ENCODE measurements at places on chromosomes 4 and X. TPM values are rescaled to one million over a fixed set of nuclear protein-coding genes. Genes with fewer than 3 reads are reported as not detected.

- no peak for DNase-seq
These were observed 1.4 kb upstream of the LRIT3 start for GRCh38 chr4:109846395-109847098.

The MEPE gene
- not detected for polyA plus RNA-seq

DNA sequence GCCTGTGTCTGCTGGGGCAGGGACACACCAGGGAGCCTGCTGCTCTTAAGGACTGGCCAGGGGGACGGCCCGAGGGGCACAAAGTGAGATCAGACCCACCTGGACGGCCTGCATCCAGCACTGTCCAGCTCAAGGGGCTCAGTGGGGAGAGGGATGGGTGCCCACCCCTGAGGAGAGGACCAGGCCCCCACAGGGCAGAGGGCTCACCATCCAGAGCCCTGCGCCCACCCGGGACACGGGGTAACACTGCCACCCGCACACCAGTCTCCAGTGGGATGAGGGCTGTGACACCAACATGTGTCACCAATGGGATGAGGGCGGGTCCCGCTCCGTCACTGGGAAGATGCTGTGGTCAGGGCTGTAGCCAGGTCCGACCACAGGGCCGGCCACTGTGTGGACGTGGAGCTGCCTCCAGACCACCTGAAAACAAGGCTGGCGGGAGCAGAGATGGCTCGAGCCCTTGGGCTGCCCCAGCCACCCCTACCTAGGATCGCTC lies 13.2 kb downstream of the DGKQ start:
- DNase-seq = no peak

- DNase-seq = no peak
These were observed 39.5 kb downstream of the SLC7A11 start for GRCh38 chr4:138202686-138203085.

DNA sequence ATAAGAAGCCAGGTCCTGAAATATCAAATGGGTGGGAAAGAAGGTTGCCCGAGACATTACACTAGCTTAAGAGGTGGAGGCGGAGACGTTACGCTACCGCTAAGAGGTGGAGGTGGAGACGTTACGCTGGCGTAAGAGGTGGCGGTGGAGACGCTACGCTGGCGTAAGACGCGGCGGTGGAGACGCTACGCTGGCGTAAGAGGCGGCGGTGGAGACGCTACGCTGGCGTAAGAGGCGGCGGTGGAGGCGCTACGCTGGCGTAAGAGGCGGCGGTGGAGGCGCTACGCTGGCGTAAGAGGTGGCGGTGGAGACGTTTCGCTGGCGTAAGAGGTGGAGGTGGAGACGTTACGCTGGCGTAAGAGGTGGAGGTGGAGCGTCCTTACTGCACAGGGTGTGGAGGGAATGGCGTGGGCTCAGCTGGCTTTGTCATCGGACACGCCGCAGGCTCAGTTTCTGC lies 12.8 kb downstream of the CYP4V2 start:
- DNase-seq = no peak

DNA sequence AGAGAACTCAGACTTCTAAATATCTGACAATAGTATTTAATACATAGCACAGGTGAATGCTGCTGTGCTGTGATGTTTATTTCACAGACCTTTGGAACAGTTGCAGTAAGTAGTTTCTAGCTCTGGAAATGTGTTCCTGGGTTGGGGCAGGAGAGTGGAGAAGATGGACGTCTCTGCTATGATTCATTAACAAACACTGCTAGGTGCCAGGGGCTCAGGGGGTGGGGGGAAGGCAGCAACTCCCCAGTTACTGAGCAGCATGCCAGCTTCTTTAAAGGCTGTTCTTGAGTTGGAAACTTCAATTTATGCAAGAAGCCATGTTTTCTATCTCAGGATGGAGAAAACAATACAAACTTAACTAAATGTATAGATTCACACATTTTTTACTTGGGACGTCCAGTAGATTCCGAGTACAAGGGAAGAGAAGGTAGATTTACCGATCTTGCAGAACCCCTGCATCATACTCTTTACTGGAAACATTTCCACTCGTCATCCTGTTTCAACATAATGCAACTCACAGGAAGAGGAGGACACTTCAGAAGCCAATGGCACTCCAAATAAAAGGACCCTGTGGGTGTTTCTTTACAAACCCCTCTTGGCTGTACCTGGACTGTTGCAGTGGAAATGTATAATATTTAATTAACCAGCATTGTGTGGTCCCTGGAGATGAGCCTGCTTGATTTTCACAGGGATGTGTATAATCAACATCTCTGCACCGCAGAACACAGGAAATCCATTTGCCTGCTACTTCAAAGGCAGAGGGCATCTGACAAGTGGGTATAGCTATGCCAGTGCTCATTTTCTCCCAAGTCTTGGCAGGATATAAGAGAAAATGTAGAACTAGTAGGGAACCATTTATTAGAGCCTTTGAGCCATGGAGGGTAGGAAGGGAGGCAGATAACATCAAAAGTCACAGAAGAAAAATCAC lies 171.4 kb downstream of the SH3KBP1 start:
- no peak for DNase-seq

DNA sequence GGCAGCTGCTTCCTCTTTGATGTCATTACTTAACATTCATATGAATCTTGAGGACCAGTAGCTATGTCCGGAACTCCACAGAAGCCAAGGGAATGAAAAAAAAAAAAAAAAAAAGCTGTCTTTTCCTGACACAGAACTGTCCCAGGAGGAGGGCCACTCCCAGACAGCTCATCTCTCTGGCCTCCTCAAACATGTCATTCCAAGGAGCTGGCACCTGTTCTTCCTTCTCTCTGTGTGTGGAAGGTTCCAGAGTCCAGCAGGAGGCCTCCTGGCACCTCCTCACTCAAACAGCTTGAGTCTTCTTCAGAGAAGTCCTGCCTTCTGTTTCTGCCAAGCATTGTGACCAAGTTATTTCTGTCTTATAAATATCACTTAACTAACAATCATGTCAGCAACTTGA lies 458.5 kb downstream of the AFF2 start:
- DNase-seq = no peak

The SPANXD gene
- not detected for polyA plus RNA-seq

GRCh38 chrX:131827935-131828334 lies 195.2 kb upstream of the STK26 start:
- DNase-seq = no peak

The ADH1C gene
- 5.9 TPM for polyA plus RNA-seq

GRCh38 chr4:60724623-60725022 lies 475.5 kb upstream of the ADGRL3 start:
- no peak for DNase-seq

DNA sequence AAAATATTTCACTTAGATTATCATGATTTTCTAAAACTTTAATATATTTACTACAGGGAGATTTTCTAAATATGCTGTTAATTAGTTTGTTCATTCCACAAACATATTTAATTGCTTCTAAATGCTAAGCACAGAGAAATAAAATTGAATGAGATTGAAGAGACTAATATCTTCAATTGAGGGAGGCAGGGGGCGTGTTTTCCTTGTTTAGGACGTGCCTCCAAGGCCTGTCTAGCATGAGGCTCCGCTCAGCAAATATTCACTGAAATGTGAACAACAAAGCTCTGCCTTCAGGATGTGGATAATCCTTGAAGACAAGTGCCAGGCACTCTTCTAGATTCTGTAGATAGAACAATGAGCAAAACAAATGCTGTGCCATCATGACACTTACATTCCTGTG lies 98.1 kb downstream of the TSPAN5 start:
- DNase-seq = no peak

The F8A2 gene
- polyA plus RNA-seq = not detected

DNA sequence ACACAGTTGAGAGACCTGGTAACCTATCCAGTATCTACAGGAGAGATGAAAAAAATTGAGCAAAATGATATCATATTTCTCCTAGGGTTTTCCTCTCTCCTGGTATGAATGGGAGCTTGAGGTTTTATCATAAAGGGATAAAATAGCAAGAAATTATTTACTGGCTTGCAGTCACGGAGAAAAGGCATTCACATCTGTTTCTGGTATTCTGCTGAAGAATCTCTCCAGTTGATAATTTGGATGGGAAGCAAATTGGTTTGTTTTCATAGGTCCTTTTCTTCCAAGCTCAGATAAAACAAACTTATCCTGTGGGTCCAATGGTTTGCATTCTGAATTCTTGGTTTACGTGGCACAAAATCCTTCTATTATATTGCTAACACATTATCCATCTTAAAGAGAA lies 83.1 kb upstream of the GYPA start:
- peak; percentile 47 for DNase-seq

The TMPRSS11E gene
- polyA plus RNA-seq = not detected

- DNase-seq = no peak
These were observed 2.9 kb upstream of the CFP start for GRCh38 chrX:47632666-47633065.

GRCh38 chr4:1255151-1255550 lies 6.2 kb upstream of the CTBP1 start:
- DNase-seq = no peak

The FAM184B gene
- polyA plus RNA-seq = 7.7 TPM

GRCh38 chrX:27863809-27864208 lies 56.0 kb downstream of the MAGEB10 start:
- DNase-seq = no peak

DNA sequence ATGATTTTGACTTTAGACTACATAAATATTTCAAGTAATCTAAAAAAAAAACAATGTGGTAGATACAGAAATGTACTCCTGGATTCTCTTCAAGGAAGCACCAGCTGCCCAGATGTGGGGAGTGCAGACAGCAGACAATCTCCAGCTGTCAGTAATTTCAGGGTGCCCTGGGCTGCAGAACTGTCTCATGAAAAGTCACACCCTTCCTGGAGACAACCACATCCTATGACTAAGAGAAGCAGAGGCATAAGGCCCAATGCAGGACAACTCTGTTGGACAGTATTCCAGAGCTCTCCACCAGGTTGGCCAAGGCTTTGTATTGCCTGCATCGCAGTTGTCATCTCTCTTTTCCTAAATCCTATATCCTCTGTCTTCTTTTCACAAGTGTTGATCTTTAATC lies 34.4 kb upstream of the BLTP1 start:
- no peak for DNase-seq

The FHIP1A gene
- polyA plus RNA-seq = 9.3 TPM

DNA sequence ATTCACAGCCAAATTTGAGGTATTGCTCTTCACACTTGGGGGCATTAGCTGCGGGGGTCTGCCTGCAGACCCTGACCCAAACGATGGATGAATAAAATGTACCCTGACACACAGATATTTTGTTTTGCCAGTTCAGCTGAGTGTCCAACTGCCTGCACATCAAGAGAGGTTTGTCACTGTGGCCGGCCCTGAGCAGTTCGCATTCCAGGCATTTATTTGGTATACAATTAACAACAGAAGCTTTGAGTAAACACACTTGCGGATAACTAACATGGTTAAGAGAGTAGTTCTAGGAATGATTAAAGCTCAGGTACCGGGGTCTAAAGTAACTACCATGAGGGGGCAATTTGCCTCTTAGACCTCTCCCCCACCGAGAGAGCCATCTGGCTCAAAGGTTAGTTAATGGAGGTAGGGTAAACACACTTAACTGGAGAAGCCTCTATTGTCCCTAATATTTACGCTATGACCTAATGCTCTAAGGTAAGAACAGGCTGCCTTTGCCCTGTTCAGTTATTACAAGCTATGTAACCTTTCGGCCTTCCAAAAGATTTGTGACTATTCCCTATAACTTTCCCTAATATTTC lies 162.0 kb downstream of the SNCA start:
- no peak for DNase-seq

GRCh38 chr4:182265881-182266280 lies 22.7 kb downstream of the TENM3 start:
- no peak for DNase-seq

GRCh38 chr4:172515266-172515879 lies 653.2 kb upstream of the GALNT7 start:
- DNase-seq = no peak

The CT55 gene
- polyA plus RNA-seq = 0.42 TPM

The ZIC3 gene
- not detected for polyA plus RNA-seq

DNA sequence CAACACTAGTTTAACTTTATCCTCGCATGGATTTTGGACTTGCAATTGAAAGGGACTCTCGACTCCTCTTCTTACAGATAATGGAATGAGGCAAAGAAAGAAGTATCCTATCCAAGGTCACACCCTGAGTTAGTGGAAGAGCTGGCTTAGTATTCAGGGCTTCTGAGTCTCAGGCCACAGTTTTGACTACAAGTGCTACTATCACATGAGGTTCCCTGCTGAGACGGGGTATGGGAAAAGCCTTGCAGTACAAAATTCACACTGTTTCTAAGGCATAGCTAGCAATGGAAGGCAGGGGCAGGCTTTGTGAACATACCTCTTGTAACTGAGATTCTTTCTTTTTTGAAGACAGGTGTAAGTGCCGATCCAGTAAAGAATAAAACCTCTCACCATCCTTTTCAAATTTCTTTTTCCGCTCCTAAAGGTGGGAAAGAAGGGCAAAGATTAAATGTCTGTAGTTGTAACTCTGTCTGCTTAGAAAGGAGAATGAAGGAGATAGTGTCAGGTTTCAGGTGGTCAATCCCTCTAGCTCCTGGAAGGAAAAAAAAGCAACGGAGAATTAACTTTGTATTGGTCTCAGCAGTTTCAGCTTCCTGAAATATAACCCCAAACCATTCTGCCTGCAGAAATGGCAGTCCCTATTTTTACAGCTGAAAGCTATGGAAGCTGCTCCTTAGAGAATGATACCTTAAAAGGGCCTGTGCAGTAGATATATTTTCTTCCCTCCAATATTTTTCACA lies 199.0 kb downstream of the OPHN1 start:
- no peak for DNase-seq

The TXK gene
- polyA plus RNA-seq = 0.48 TPM

The TEX11 gene
- 0.06 TPM for polyA plus RNA-seq

- no peak for DNase-seq
These were observed 7.0 kb downstream of the SPP1 start for GRCh38 chr4:87982446-87983010.

DNA sequence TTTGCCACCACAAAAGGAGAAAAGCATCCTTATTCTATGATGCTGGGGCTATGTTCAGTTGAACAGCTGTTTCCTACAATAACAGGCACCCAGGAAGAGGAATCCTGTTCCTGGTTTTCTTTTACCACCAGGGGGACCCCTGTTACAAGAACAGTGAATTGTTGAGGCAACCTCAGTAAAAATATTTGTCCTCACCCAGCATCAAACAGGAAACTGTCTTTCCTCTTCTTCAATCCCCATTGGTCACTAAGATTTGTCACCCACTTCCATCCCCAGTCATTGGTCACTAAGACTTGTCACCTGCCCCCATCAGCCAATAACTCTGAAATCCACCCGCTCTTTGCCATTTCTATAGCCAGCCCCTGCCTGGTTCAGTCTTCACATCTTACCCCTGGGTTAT lies 143.5 kb upstream of the GALNT7 start:
- DNase-seq = peak; percentile 36

GRCh38 chr4:151031831-151032605 lies 16.9 kb upstream of the LRBA start:
- no peak for DNase-seq

The IL21 gene
- polyA plus RNA-seq = not detected

- no peak for DNase-seq
These were observed 255.1 kb downstream of the SPRY1 start for GRCh38 chr4:123651536-123652180.

The CLNK gene
- 0.34 TPM for polyA plus RNA-seq

DNA sequence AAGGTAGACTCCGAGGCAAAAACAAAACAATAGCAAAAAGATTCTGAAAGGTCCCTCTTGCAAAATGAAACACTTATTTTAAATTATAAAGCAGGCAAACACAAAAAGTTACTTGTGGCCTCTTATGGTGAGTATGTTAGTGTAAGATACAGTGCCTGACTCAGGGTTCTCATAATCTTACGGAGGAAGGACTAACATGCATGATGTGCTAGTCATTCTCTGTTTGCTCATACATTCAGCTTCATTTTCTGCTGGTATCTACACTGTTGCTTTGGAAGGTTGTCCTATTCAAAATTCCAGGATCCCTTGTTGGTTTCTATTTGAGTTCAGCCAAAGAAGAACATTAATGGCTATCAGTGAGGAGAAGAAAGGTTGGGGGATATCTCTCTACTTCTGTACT lies 249.1 kb upstream of the FAM47A start:
- no peak for DNase-seq
